Caki2 (cell line): ENCODE measurements at places on chromosomes 5 and 9.

- no peak for DNase-seq
These were observed 396.0 kb downstream of the MLLT3 start for GRCh38 chr9:20226345-20226744.

- peak; percentile 51 for DNase-seq
These were observed 7.0 kb downstream of the UNC5A start for GRCh38 chr5:176817369-176817840.

DNA sequence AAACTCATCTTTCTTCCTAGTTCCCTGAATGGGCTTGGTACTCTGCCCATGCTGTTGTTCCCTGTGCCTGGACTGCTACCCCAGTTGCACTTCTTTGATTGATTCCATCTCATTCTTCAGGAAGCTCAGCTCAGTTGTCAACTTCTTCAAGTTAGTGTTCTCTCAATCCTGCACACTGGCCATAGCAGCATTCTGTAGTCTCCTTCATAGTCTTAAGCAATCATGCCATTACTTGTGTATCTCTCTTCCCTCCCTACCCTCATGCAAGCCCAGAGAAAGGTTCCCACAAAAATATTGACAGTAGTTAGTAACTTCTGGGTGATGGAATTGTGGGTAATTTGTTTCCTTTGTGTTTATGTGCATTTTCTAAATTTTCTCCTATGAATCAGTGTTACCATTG is 5.5 kb downstream of the KDM4C start:
- no peak for DNase-seq

DNA sequence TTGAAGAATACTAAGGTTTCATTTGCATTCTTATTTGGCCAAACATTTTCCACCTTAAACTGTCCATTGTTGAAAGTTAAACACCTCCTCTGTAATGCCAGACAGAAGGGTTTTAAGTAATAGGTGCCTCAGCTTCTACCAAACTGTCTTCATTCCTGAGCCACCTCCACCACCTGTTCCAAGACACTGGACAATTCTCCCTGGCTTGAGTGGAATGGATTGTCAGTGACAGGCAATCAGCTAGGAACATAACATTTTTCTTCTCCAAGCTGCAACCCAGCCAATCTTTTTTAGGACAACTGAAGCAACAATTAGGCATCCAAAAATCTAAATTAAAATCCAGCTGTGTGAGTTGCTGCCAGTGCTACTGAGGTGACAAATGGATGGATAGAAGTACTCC is 73.9 kb upstream of the ICE1 start:
- no peak for DNase-seq

DNA sequence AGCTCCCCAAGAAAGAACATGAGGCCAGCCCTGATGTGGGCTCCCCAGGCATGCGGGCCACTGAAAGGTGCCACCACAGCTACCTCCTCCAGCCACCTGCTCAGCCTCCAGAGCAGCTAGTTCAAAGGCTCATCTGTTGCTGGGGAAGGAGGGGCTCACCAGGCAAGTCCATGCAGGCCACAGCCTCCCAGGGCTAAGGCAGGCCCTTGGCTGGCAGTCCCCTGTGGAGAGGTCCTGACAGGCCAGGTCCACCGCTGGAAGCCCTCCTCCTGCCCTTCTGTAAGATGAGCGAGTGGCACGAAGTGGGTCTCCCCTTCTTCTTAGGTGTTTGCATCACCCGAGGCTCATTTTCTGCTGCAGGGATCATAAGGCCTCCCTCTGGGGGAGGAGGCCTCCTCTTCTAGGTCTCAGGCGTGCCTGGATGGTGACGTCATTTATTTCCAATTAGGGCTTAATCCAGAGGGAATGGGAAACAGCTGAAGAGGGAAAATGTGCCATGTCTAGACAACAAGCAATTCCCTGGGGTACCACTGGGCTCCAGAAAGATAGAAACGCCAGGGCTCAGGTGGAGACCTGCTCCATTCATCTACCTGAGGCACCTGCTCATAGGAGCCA is 91.6 kb downstream of the CFAP90 start:
- DNase-seq: no peak

DNA sequence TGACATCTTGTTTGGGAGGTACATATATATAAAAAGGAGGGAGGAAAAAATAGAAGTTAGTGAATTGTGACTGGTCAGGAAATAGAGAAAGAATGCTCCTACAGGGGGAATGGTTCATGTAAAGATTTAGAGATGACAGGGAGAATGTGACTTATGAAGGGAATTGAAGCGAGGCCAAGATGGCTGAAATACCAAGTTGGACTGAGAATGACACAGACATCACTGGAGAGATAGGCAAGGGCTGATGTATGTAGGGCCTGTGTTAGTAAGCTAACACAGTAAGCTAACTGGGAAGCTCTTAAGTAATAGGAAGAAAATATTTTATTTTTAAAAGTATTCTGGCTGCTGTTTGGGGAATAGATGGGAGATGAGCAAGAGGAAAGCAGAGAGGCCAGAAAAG is 286.3 kb downstream of the NNT start:
- no peak for DNase-seq

DNA sequence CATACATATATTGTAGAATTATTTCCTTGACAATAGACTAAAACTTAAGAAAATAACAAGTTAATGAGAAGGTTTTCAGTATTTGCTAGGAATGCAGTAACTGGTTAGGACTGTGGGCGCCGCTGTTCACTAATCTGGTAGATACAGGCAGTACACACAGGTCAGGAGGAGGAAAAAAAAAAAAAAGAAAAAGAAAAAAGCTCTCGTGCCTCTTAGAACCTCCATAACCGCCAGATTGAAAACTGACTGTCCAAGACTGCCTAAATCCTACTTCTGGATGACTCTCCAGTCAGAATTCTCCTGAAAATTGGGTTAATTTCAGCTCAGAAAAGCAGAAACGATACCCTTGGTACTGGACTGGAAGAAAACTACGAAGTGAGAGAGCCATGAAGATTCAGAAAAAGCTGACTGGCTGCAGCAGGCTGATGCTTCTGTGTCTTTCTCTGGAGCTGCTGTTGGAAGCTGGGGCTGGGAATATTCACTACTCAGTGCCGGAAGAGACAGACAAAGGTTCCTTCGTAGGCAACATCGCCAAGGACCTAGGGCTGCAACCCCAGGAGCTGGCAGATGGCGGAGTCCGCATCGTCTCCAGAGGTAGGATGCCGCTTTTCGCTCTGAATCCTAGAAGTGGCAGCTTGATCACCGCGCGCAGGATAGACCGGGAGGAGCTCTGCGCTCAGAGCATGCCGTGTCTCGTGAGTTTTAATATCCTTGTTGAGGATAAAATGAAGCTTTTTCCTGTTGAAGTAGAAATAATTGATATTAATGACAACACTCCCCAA is at the start of gene PCDHGA1:
TSS of gene PCDHGA1 (plus strand) at position 216 of the 782 bp plus-strand sequence.
- no peak for DNase-seq

GRCh38 chr5:132238901-132239500 is 11.3 kb upstream of the P4HA2 start:
- no peak for DNase-seq

- DNase-seq: no peak
These were observed 7.9 kb downstream of the CSF2 start for GRCh38 chr5:132081458-132081857.

DNA sequence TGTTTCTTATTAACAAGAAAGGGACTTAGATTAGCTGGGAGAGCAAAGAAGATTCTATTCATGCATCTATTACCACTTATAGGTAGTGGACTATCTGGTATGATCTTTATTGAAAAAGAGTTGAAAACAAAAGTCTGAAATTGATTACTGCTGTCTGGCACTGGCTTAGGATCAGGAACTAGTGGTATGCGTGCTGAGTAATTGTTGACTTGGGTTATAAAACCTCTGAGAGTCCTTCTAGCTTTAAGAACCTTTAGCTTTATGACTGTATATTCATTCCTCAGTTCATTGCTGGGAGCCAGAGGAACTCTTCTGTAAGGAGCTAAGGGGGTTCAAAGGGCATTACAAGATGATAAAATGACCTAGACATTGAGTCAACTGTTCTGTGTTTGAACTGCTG is 7.6 kb downstream of the SLC1A1 start:
- DNase-seq: peak; percentile 30
